ENCODE measurements at places on chromosomes 4 and X.

GRCh38 chrX:154829926-154830442, 4.5 kb downstream of the SMIM9 start:
- no peak for DNase-seq

- DNase-seq, result no peak
Measured at GRCh38 chr4:64144994-64145393, 264.3 kb downstream of the TECRL start.

- DNase-seq, result no peak
Measured at GRCh38 chr4:24768006-24768405, 27.4 kb upstream of the SOD3 start.

DNA sequence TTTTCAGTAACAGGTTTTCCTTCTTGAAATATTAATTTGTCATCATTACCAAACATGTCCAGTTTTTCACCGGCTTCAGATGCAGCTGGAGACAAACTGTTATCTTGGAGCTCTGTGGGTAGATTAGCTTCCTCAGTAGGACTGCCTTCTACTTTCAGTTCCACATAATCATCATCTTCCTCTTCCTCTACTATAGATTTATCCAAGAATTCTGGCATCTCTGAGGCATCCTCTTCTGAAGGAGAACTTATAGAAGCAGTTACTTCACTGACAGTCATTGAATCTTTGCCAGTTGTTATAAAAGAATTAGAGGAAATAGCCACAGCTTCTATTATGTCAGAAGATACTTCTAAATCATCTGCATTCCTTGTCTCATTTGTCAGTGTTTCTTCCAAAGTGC, 162.9 kb downstream of the LRBA start:
- DNase-seq, result no peak

GRCh38 chr4:8592366-8593263, at the start of gene CPZ:
TSS of gene CPZ (plus strand) at chr4:8592765. CDS start at chr4:8592834, 69 bp downstream.
- no peak for DNase-seq
